ENCODE measurements at places on chromosomes 6 and 20. TPM values are rescaled to one million over a fixed set of nuclear protein-coding genes. Genes with fewer than 3 reads are reported as not detected.

DNA sequence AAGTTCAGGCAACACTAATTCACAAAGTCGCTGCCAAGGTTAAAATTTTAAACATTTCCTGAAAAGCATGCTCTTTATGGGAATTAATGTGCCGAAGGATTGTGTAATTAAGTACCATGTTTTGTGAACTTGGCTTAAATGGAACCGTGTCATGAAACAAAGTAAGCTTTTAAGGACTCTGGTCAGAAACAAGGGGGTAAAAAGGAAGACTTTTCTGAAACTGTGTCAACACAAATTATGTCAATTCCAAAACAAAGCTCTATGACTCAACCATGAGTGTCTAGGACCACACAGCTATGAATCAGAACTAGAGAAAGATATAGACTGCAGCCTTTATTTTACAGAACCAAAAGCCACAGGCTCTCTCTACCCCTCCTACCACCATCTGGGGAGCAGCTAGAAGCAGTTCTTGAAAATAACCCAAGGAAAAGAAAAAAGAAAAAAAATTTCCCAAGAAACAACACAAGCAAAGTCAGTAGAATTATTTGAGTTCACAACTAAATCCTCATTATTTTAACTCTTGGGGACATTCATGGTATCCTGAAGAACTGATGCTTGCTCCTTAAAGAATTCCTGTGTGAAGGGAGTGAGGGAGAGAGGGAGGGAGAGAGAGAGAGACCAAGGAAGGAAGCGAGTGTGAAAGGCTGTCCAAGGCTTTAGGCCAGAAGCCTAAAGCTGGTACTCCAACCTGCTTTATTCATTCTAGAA lies 81.9 kb downstream of the ZMYND8 start:
- peaks cover 64% of the 10 kb centered on the region for H3K36me3 ChIP-seq
- DNase-seq, result no peak
- no peaks in the 10 kb centered on the region for H3K4me1 ChIP-seq
- no peak overlapping the region for H3K4me3 ChIP-seq

ULBP1 gene
- total RNA-seq, result 0.23 TPM

DNAH8 gene
- total RNA-seq, result 0.12 TPM

DNA sequence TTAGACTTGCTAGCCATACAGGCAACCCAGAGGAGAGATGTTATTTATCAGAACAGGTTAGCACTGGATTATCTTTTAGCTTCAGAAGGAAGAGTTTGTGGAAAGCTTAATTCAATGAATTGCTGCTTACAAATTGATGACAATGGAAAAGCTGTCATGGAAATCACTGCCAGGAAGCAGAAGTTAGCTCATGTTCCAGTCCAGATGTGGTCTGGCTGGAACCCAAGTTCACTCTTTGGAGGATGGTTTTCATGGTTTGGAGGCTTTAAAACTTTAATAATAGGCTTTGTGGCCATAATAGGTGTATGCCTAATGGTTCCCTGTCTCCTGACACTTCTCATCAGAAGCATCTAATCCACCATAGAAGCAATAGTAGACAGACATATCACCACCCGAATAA lies 699.0 kb downstream of the PHF3 start:
- no peak overlapping the region for H3K27ac ChIP-seq
- no peak for DNase-seq
- H3K27me3 ChIP-seq, result no peaks in the 10 kb centered on the region
- no peak overlapping the region for H3K4me3 ChIP-seq

ZSCAN23 gene
- 3.5 TPM for total RNA-seq

DUSP15 gene
- total RNA-seq, result not detected

DNA sequence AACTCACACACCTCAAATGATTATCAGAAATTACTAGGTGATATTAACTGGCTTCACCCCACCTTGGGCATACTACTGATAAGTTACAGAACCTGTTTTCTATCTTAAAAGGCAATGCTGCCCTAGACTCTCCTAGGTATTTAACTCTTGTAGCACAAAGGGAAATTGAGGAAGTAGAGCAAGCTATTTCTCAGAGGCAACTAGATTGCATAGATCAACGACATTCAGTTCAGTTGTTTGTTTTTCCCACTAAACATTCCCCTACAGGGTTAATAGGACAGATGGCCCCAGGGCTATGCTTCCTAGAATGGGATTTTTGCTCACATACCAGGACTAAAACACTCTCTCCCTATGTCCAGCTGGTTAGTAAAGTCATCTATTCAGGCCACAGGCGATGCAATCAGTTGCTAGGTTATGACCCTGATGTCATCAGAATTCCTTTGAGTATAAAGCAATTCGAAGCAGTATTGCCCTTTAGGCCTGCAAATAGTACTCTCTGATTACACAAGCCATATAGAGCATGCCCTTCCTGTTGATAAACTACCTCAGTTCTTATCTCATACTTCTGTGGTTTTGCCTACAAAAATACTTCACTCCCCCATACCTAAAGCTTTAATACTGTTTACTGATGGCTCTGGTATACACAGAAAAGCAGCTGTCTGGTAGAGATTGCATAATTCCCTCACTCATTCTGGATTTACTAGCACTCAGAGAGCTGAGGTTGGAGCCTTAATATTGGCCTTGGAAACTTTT lies 67.4 kb upstream of the ASCC3 start:
- H3K27me3 ChIP-seq, result peaks cover 6% of the 10 kb centered on the region
- H3K36me3 ChIP-seq, result no peaks in the 10 kb centered on the region
- DNase-seq, result no peak

ITPA gene
- total RNA-seq, result 42.4 TPM

DNA sequence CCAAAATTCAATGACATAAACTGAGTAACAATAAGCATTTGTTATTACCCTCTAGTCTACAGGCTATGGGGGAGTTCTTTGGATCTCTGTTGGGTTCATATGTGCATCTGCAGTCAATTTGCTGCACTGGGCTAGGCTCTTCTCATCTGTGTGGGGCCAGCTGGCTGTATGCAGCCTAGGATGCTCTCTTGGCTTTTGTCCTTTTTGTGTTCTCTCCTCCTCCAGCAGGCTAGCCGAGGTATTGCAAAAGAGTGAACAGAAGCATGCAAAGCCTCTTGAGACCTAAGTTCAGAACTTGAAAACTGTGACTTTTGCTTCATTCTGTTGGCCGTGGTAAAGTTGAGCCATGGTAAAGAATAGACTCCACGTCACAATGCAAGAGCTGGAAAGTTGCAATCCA lies 62.8 kb upstream of the FOXO3 start:
- no peaks in the 10 kb centered on the region for H3K4me1 ChIP-seq
- H3K27me3 ChIP-seq, result no peaks in the 10 kb centered on the region
- H3K4me3 ChIP-seq, result no peak overlapping the region
- H3K36me3 ChIP-seq, result no peaks in the 10 kb centered on the region
- H3K27ac ChIP-seq, result no peak overlapping the region

GRCh38 chr20:58763076-58763475 lies 70.5 kb downstream of the NPEPL1 start:
- no peaks in the 10 kb centered on the region for H3K36me3 ChIP-seq
- DNase-seq, result no peak
- H3K4me3 ChIP-seq, result no peak overlapping the region

GRCh38 chr6:1832844-1833787 lies 223.4 kb downstream of the FOXC1 start:
- no peak overlapping the region for H3K4me3 ChIP-seq
- no peaks in the 10 kb centered on the region for H3K36me3 ChIP-seq
- no peaks in the 10 kb centered on the region for H3K27me3 ChIP-seq
- no peaks in the 10 kb centered on the region for H3K4me1 ChIP-seq
- H3K27ac ChIP-seq, result no peak overlapping the region

SPTLC3 gene
- 1.2 TPM for total RNA-seq

- H3K27me3 ChIP-seq, result no peaks in the 10 kb centered on the region
- no peaks in the 10 kb centered on the region for H3K36me3 ChIP-seq
- no peak overlapping the region for H3K27ac ChIP-seq
- H3K4me1 ChIP-seq, result no peaks in the 10 kb centered on the region
Measured at GRCh38 chr6:12613811-12614210, 102.8 kb upstream of the PHACTR1 start.

DNA sequence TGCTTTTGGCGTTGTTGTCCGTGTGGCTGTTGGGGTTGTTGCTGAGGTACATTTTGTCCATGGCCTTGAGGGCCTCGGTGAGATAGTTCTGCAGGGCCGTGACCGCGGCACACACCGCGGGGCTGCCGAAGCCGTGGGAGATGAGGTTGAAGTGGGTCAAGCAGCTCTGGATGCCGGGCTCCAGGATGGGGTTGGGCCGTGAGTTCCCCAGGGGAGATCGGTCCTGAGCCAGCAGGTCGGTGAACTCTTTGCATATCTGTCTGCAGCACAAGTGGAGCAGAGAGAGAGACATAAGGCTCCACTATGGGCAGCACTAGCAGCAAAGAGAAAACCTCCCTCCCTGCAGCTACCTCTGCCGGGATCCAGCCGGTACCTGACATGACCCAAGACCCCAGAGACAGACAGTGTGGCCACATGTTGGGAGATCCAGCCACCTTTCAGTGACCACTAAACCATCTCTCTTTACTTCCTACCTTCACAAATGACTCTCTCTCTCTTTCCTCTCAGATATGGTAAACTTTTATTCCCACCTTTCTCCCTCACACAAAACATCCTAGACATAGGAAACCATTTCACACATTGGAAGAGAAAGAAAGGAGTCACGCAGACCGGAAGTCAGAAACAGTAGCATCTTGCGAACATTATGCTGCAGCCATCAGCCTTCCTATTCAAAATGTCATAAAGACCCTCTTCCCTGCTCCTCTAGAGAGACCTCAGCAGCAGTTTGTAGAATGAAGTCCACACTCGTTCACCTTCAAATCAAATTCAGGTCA lies 16.2 kb downstream of the TFAP2A start:
- peaks cover 3% of the 10 kb centered on the region for H3K4me1 ChIP-seq
- H3K27ac ChIP-seq, result no peak overlapping the region
- H3K4me3 ChIP-seq, result no peak overlapping the region
- no peaks in the 10 kb centered on the region for H3K36me3 ChIP-seq
- no peak for DNase-seq

- no peaks in the 10 kb centered on the region for H3K4me1 ChIP-seq
- peaks cover 4% of the 10 kb centered on the region for H3K27me3 ChIP-seq
- DNase-seq, result no peak
- H3K36me3 ChIP-seq, result no peaks in the 10 kb centered on the region
- H3K27ac ChIP-seq, result no peak overlapping the region
Measured at GRCh38 chr20:23320317-23320716, 30.3 kb upstream of the NXT1 start.

- no peaks in the 10 kb centered on the region for H3K4me1 ChIP-seq
- DNase-seq, result no peak
- H3K36me3 ChIP-seq, result no peaks in the 10 kb centered on the region
- H3K27me3 ChIP-seq, result no peaks in the 10 kb centered on the region
- H3K27ac ChIP-seq, result no peak overlapping the region
- H3K4me3 ChIP-seq, result no peak overlapping the region
Measured at GRCh38 chr20:54727490-54727889, 252.1 kb downstream of the DOK5 start.

- no peaks in the 10 kb centered on the region for H3K36me3 ChIP-seq
- no peaks in the 10 kb centered on the region for H3K27me3 ChIP-seq
- H3K27ac ChIP-seq, result no peak overlapping the region
- H3K4me1 ChIP-seq, result peaks cover 15% of the 10 kb centered on the region
Measured at GRCh38 chr6:157755746-157756411, 67.2 kb upstream of the SNX9 start.

AK9 gene
- 10.2 TPM for total RNA-seq

- DNase-seq, result no peak
- H3K27me3 ChIP-seq, result no peaks in the 10 kb centered on the region
- no peak overlapping the region for H3K27ac ChIP-seq
- H3K4me1 ChIP-seq, result peaks cover 24% of the 10 kb centered on the region
Measured at GRCh38 chr6:107061125-107062020, 33.4 kb downstream of the MTRES1 start.

DNA sequence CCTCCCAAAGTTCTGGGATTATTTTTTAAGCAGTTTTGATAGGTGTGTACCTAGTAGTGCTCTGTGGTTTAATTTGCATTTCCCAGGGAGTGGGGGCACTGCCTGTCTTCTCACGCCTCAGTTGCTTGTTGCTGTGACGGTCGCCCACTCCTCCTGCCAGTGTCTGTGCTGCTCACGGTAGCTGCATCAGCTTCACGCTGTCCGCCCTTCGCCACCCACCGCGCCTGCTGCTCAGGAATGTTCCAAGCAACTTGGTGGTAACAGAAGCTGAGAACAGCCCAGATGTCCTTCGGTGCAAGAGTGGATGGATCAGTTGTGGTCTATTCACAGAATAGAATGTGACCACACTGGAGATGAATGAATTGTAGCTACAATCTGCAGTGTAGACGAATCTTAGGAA lies 22.9 kb downstream of the DNAJC5 start:
- H3K4me3 ChIP-seq, result no peak overlapping the region
- H3K36me3 ChIP-seq, result peaks cover 26% of the 10 kb centered on the region
- H3K4me1 ChIP-seq, result no peaks in the 10 kb centered on the region
- DNase-seq, result no peak
- no peak overlapping the region for H3K27ac ChIP-seq

DNA sequence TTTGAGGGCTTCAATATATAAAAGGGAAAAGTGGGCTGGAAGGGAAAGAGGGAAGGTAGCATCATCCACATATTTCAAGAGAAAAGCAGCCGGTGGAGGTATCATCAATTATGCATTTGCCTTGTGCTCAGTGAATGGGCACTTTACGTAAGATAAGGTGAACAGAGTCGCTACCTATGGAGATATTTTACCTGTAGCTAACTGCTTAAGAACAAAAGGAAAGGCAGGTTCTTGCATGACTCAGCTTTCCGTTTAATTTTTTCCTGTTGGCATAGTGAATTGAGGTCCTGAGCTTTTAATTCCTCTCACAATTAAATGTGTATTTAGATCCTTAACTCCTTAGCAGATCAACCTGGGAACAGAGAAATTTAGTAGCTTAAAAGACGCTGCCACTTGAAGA lies 25.5 kb upstream of the PLCB4 start:
- no peak overlapping the region for H3K27ac ChIP-seq
- no peaks in the 10 kb centered on the region for H3K4me1 ChIP-seq

GRCh38 chr6:11219400-11219834 lies 13.1 kb downstream of the NEDD9 start:
- peaks cover 3% of the 10 kb centered on the region for H3K36me3 ChIP-seq
- no peaks in the 10 kb centered on the region for H3K27me3 ChIP-seq
- H3K4me3 ChIP-seq, result no peak overlapping the region
- no peak for DNase-seq

KIAA1755 gene
- total RNA-seq, result not detected

STMND1 gene
- not detected for total RNA-seq

DNA sequence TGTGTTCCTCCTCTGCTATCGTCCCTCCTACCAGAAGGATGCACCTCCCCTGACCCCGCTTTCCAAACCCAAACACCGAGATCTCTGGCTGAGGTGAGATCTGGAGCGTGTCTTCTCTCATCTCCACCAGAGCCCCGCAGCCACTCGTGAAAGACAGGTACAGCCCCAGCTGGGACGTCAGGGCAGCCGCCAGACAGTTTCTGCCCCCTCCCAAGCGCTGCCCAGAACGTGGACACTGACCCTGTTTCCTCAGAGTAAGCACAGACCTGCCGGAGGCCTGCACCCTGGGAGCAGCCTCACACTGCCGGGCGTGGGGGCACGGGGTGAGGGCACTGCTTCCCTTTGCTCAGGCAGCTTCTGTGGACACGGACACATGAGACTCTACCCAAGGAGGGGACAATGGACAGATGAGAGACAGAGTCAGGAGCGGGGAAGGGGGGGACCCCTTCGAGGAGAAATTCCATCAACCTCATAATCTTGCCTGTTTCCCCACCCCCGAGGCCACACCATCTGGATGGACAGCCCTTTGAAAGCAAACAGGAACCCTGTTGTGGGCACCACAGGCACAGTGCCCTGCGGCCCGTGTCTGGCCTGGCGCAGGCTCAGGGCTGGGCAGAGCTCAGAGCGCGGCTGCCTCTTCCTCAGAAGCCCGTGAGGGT lies 210.6 kb downstream of the DLL1 start:
- peaks cover 3% of the 10 kb centered on the region for H3K4me1 ChIP-seq
- H3K27ac ChIP-seq, result no peak overlapping the region
- DNase-seq, result no peak
- peaks cover 4% of the 10 kb centered on the region for H3K27me3 ChIP-seq
- H3K4me3 ChIP-seq, result no peak overlapping the region
- no peaks in the 10 kb centered on the region for H3K36me3 ChIP-seq
